ENCODE measurements at places on chromosomes 11 and 22. TPM values are rescaled to one million over a fixed set of nuclear protein-coding genes. Genes with fewer than 3 reads are reported as not detected.

- no peak for DNase-seq
These were observed 37.1 kb upstream of the HORMAD2 start for GRCh38 chr22:30043161-30043560.

DNA sequence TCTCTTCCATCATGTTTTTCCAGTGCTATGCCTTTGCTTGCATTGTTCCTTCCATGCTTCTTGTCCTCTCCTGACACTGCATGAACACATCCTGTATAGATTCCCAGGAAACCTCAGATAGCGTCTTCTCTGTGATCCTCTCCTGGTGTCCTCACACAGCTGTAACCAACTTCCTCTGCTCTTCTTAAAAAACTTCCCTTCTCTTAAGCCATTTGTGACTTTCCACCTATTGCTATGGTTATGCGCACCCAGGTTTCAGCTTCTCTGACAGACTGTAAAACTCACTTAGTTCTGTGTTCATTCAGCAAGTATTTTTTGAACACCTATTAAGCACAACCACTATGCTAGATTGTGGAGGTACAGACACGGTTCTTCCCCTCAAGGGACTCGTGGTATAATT, 5.1 kb upstream of the APLP2 start:
- no peak for DNase-seq

- no peak for DNase-seq
These were observed 6.1 kb downstream of the DCUN1D5 start for GRCh38 chr11:103085758-103086365.

DNA sequence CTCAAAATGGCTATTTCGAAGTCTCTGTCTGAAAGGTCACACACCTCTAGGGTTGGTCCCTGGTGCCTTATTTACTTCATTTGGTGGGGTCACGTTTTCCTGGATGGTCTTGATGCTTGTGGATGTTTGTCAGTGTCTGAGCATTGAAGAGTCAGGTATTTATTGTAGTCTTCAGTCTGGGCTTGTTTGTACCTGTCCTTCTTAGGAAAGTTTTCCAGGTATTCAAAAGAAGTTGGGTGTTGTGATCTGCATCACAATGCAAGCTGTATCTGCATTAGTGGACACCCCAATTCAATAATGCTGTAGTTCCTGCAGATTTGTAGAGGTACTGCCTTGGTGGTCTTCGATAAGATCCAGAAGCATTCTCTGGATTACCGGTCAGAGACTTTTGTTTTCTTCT, 63.5 kb upstream of the TP53AIP1 start:
- DNase-seq: no peak

GRCh38 chr11:74366576-74366975, 31.7 kb downstream of the PGM2L1 start:
- DNase-seq: no peak

- DNase-seq: peak; percentile 67
These were observed 15.6 kb upstream of the RDX start for GRCh38 chr11:110311783-110312579.

GRCh38 chr11:91773090-91773489, 451.5 kb upstream of the FAT3 start:
- DNase-seq: no peak

- no peak for DNase-seq
These were observed 36.9 kb downstream of the CSRP3 start for GRCh38 chr11:19164881-19165280.

DNA sequence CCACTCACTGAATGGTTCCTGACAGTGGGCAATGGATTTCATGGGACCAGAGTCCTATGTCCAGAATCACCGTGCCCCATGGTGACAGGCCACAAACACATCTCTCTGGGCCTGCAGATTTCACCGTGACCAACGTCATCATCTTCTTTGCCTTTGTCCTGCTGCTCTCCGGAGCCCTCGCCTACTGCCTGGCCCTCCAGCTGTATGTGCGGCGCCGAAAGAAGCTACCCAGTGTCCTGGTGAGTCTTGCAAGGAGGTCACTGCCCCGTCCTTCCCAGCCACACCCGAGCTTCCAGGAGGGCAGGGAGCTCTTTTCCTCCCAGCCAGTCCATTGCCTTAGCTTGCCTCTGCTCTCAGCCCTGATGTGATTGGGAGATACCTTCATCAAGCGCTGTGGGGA, 9.3 kb downstream of the IL10RA start:
- no peak for DNase-seq

- DNase-seq: peak; percentile 22
These were observed 7.5 kb downstream of the ELMOD1 start for GRCh38 chr11:107598225-107599139.

DNA sequence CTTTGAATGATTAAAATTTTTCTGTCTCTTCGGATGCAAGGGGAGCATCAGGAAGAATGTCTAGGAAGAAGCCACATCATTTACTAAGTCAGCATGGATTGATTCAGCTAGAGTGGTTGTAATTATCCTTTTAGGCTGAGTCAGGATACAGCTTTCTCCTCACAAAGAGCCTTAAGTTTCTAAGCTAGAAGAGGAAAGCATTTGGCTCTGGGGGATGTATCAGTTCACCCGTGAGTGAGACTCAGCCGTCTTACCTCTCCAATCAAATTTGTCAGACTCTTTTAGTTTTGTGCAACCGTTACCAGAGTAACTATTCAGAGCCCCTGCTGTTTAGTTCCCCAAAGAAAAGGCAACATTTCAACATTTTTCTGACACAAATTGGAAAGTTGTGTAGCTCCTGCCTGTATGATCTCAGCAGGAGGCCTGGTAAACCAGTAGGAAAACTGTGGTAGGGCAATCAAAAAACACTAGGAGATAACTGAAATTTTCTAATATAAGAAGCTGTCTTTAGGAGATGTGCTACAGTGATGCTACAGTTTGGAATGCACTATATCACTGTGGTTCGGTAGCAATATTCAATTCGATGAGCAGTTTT, 432.4 kb upstream of the LUZP2 start:
- DNase-seq: no peak

DNA sequence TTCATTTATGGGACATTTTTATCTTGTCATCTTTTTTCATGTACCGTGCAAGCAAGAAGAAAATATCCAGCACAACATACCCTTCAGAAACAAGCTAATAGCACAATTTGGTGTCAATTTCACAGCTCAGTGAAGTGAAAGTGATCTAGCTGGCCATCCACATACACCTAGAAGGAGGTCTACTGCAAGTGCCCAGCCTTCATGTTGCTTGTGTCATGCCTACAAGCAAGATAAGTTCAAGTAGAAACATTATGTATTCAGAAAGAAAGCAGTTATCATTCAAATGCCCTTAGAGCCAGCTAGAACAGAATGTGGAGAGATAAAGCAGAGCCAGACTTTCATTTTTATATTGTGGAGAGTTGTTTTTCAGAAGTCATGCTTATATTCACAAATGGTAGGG, 325.7 kb upstream of the PITPNB start:
- DNase-seq: no peak

DNA sequence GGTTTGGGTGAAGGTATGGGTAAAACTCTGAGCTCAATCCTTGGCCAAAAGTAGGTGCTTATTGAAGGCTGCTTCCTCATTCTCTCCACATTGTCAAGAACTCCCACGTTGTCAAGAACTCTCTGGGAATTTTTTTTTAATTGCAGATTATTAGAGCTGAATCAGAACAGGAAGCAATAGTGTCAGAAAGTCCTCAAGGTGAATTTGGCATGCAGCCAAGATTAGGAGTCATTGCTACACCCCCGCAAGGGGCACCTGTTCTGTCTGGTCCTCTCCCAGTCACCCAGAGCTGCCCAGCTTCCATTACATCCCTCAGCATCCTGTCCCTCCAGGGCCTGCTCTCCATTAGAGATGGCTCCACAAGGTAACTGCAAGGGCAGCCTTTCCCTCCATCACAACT, 996.5 kb downstream of the OPCML start:
- no peak for DNase-seq

- DNase-seq: no peak
These were observed 2.2 kb downstream of the GLB1L2 start for GRCh38 chr11:134333946-134334345.

DNA sequence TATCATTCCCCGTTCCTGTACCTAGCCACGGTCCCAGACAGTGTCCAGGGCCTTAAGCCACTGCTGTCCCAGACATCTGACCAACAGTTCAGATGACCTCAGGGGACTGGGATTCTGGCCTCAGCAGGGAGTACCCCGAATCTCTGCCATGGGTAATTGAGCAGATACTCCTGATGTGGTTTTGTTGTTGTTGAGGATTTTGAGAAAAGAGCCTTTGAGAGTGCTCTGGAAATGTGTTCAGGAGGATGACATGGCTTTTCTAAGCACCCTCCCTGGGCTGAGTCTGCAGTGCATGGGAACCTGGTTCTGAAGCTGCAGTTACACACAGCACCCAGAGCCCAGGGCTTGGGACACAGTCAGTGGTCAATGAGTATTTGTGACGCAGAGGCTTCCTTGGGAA, 30.4 kb downstream of the ADAMTS15 start:
- DNase-seq: no peak

- DNase-seq: no peak
These were observed 64.9 kb upstream of the CHRM4 start for GRCh38 chr11:46456269-46457001.

GRCh38 chr11:62610403-62610802, 2.2 kb downstream of the EML3 start:
- DNase-seq: no peak

- DNase-seq: no peak
These were observed 160.9 kb downstream of the ENTHD1 start for GRCh38 chr22:39732625-39733024.

DNA sequence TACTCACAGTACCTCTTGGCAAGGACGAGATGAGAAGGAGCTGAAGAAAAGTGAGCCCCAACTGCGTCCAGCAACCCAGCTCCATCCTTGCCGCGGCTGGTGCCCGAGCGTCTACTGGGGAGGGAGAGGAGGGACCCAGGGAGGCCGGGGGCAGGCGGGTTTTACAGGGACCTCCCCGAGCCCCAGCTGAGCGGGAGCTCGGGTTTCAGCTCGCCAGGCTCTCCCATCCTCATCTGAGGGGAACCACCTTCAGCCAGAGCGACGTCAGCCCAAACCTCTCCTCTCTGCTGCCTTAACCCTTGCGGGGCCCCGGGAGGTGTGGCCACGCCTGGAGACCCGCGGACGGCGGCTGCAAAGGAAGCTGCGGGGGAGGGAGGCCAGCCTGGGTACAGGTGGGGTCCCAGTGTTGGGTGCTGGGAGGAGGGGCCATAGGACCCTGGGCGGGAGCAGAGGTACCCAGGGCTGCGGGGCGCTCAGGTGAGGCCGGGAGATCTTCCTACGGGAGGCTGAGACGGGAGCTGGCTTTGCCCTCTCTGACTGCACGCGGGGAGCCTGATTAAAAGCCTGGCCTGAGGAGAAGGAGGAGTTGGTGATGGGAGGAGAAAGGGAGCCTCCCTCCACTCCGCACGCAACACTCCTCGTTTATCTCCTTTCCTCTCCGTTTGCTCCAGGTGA, at the start of gene PAMR1:
Gene PAMR1, minus strand, starts transcription at position 116 of the 675 bp plus-strand sequence. Its CDS starts 31 bp downstream, at position 85.
- no peak for DNase-seq

GRCh38 chr11:123241294-123241693, 46.2 kb upstream of the CLMP start:
- DNase-seq: no peak

DNA sequence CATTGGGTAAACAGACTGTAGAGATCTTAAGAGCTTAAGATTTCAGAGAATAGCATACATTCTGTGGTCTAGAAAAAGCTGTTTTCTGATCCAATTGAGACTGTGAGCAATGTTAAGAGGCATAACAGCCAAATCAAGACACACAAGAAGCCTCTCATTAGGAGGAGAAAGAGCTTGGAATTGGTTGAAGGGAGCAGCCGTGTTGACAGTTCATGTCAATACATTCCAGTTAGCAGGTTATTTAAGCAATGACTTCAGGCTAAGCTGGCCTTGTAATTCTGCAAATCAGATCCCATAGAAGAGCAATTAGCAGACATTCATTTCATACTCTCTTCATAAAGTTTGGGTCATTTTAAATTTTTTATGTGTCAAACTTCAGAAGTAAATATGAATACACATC, 50.9 kb downstream of the ETS1 start:
- DNase-seq: no peak

GRCh38 chr22:28779833-28780232, 7.3 kb downstream of the CCDC117 start:
- DNase-seq: no peak

GRCh38 chr11:134030853-134031252, 38.0 kb upstream of the JAM3 start:
- no peak for DNase-seq

DNA sequence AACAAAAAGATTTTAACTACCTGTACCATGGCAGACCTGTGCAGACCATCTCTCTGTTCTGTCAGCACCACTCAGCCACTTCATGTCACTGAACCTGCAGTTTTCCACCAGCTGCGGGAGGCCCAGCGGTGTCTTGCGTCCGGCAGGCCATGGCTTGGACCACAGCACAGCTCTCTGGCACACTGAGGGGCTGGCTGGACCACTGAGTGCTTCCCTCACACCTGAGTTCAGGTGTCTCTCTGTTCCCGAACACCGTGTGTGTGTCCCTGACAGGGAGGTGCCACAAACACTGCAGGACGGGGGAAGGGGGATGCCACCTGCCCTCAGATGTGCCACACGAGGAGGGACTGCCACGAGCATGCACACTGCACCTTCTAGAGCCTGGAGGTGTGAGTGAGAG, 17.7 kb downstream of the MOV10L1 start:
- no peak for DNase-seq

GRCh38 chr11:83187465-83187864, 6.0 kb upstream of the ANKRD42 start:
- DNase-seq: no peak

DNA sequence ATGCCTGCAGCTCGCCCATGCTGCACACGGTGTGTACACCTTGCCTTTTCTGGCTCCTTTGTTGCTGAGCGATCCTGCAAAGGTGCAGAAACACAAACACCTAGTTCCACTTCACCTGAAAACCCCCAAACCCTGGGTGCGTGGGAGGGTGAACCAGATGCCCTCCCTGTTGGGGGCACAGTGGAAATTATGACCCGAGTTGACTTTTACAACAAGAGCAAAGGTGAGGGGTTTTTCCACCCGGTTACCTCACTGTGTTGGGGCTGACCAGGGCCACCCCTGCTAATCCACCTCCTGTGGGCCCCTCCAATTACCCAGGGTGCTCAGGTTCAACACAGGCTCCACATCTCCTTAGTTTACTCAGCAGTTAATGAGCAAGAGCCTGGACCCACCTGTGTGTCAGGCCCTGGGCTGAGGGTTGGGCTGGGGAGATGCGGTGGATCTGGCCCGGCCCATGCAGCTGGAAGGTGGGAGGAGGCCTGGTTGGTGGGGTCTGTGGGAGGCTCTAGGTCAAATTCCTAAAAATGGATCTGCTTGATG, 42.1 kb downstream of the LRRC32 start:
- no peak for DNase-seq

GRCh38 chr11:119844808-119845207, 115.8 kb upstream of the NECTIN1 start:
- DNase-seq: no peak

GRCh38 chr22:36797911-36798673, 18.7 kb downstream of the PVALB start:
- no peak for DNase-seq

CCDC116 gene
- 0.04 TPM for polyA plus RNA-seq

SMIM38 gene
- polyA plus RNA-seq: not detected

C22orf42 gene
- not detected for polyA plus RNA-seq

CARD16 gene
- polyA plus RNA-seq: not detected

MS4A6A gene
- not detected for polyA plus RNA-seq

DEFB131B gene
- not detected for polyA plus RNA-seq

SCGB1D2 gene
- polyA plus RNA-seq: not detected

POLDIP3 gene
- 31.5 TPM for polyA plus RNA-seq

SYNGR1 gene
- 14.5 TPM for polyA plus RNA-seq

KLHL35 gene
- polyA plus RNA-seq: 0.69 TPM

TSPAN18 gene
- 4.8 TPM for polyA plus RNA-seq

All from A549 (cell line).